ENCODE measurements at places on chromosomes 3 and 15.

- peak; percentile 19 for DNase-seq
Measured at GRCh38 chr3:50714946-50715345, 40.2 kb downstream of the DOCK3 start.

DNA sequence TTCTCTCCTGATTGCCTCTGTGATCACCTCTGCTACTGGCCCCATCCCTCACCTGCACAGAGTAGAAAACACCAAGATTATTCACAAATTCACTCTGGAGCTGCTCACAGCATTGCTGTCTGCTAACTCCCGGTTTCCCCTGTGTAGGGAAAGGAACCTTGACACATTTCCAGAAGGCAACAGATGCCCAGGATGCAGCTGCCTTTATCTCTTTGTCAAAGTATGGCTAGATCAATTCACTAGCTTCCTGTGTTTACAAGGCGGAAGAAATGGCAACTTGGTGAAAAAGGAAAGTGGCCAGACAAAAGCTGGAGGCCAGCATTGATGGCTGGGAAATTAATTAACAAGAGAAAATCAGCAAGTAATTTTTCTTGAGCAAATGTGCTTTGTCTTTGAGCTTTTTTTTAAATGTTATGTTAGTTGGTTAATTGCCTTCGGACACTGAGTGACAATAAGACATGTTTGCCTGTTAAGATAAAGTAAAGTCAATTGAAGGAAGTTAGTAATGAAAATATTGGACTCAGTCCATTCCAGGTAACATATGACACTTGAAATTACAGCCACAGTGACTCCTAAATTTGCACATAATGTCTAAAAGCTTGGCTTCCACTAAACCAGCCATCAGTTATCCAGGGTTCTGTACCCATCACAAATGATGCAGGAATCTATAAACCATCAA, 394.6 kb upstream of the IL12A start:
- DNase-seq, result peak; percentile 4

- no peak for DNase-seq
Measured at GRCh38 chr3:193943851-193944517, 192.0 kb upstream of the HES1 start.

DNA sequence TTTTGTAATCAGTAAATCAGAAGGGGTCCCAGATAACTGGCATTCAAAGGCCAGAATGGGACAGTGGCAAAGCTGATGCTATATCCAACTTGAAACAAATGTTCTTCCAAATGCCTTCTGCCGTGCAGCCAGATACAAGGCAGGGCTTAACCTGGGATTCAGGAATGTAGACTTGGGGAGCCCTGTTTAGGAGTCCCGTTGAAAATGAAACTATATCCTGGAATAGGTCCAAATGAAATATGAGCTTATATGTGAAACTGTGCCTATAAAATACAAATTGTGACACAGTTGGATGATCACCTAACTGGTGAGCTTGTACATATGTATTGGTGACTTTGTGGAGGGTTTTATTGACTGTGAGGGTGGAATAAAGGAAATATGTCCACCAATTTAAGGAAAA, 28.7 kb downstream of the FRMD4B start:
- no peak for DNase-seq

DNA sequence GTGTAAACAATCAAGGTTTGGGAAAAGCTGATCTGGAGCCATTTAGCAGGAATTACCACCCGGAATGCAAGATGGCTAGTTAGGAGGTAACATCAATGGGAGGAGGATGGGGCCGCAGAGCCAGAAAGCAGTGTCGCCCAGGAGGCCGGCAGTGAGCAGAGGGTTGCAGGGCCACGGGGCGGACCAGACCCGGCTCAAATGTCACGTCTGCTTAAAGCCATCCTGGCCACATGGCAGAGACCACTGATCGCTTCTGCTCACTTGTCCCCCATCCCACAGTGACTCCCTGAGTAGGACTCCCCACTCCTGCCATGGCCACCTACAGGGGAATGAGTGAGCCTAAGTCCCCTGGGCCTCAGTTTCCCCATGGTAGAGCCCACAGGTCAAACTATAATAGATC, 18.2 kb downstream of the MGLL start:
- DNase-seq, result no peak

DNA sequence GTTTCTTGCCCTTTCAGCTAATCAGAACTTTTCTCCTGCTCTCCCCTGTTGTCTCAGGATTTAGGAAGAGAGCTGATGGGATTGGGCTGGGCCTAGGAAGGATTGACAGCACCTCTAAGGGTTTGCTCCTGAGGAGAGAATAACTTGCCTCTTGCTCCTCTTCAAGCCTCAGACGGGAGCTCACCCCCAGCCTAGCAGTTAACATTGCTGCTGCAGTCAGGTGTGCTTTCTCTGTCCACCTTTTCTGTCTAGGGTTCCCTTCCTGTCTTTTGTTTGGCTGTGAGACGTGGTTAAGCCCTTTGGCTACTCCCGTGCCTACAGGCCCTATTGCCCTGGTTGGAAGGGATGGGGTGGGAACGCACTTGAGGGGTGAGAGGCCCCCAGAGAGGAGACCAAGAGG, 20.1 kb downstream of the TMEM108 start:
- no peak for DNase-seq

- DNase-seq, result no peak
Measured at GRCh38 chr3:122066331-122067213, 11.4 kb downstream of the CD86 start.

GRCh38 chr3:197186887-197187588, 111.4 kb downstream of the DLG1 start:
- DNase-seq, result peak; percentile 57

DNA sequence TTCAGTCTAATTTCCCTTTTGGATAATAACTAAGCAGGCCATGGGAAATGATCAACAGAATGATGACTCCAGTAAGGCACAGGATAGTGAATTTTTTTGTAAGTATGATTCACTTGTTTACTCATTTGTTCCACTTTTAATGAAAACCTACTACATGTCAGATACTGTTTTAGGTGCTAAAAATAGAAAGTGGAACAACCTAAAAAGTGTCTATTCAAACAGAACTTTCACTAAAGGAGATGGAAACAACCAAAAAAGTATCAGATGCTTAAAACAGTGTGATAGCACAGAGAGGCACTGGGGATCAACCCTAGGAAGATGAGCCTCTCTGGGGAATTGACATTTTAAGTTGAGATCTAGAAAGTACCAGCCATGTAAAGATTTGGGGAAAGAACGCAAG, 11.1 kb downstream of the RYK start:
- DNase-seq, result no peak

DNA sequence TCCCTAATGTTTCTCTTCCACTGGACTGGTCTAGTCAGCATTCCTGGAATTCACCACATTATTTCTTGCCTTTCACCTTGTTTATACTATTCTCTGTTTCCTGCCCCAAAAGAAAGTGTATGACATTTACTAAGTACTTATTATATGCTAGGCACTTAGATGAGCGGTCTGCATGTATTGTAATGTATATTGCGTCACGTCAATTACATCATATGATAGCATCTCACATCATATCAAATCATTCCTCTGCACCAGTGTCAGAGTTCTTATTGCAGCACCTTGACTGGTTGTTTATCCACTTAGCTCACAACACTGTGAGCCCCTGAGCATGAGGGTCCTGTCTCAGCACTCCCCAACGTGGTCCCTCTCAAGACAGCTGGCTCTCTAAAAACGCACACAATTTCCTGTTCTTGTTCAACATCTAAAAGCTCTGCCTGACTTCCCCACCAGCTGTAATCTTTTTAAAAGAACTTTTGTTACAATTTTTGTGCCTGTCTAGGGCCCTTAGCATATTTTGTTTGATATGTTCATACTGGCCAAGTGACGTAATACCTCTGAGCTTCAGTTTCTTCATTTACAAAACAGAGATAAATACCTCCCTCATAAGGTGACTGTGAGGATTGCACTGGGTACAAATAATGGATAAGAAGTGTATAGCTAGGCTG, 58.8 kb downstream of the ARHGAP31 start:
- peak; percentile 86 for DNase-seq

DNA sequence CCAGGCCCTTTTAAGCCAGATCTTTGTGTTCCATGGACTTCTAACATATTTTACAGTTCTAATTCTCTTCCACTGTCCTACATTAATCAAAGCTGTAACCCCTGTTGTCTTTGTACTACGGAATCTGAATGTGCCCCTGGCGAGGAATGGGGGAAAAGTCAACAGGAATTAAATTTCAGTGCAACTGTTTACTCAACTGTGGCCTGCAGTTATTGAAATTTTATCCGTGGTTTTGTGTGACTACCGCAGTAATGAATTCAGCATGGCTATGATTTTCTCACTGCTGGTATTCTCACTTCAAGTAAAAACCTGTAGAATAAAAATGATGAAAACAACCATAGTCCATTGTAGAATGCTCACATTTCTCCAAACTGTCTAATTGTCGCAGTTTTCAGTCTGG, 388.0 kb downstream of the FOXP1 start:
- no peak for DNase-seq

- no peak for DNase-seq
Measured at GRCh38 chr3:34381243-34381642, 582.8 kb downstream of the PDCD6IP start.

- peak; percentile 79 for DNase-seq
Measured at GRCh38 chr15:77420610-77421369, at the start of gene HMG20A. Gene HMG20A (plus strand): TSS chr15:77420888. CDS start chr15:77458408, 37,520 bp downstream.

GRCh38 chr3:159451067-159451466, 537.6 kb upstream of the IL12A start:
- no peak for DNase-seq

DNA sequence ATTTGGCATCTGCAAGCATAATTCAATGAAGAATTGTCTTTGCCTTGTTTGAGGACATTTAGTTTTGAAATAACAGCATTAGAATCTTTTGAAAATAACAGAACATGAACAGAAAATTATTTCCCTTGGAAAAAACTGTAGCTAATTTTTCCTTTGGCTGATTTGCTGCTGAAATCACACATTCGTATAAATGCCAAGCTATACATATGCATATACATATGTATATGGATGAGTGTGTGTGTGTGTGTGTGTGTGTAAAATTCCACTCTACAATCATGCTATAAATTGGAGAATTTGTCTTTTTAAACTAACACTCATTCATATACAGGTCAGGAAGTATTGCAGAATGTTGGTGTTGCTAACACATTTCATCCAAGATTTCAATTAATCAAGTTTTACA, 57.9 kb downstream of the SAMMSON start:
- no peak for DNase-seq

DNA sequence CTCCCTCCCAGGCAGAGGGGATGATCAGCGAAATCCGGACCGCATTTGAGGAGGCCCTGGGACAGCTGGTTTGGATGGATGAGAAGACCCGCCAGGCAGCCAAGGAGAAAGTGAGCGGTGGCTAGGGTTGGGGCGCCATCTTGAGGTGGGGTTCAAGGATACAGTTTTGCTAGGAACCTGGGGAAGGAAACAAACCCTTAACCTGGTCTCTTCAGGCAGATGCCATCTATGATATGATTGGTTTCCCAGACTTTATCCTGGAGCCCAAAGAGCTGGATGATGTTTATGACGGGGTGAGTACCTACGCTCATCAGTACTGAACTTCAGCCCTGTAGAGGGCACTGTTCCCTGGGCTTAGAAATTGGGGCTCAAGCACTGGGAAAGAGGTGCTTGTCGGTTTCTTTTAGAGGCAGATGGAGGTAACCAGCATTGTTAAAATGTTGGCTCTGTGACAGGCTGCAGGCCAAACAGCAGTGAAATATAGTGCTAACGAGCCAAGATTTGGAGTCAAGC, 9.6 kb upstream of the PSMD2 start:
- DNase-seq, result peak; percentile 65

- DNase-seq, result peak; percentile 29
Measured at GRCh38 chr3:97901313-97902248, 70.7 kb downstream of the RIOX2 start.

DNA sequence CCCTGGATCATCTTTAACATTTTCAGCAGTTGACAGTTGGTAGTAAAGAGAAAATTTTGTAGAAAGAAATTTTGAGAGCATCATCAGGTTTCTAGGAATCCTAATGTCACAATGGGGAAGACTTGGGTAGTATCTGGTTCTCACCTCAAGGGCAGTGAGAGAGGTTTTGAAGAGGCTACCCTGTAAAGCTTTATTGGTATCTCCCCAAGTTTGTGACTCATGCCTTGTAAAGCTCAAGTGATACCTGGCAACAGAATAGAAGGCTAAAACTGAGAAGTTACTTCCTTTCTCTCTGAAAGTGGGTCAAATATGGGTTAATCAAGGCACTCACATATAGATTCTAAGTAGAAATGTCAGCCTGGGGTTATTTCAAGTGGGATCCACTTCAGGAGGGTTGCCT, 196.4 kb downstream of the SUCNR1 start:
- no peak for DNase-seq

DNA sequence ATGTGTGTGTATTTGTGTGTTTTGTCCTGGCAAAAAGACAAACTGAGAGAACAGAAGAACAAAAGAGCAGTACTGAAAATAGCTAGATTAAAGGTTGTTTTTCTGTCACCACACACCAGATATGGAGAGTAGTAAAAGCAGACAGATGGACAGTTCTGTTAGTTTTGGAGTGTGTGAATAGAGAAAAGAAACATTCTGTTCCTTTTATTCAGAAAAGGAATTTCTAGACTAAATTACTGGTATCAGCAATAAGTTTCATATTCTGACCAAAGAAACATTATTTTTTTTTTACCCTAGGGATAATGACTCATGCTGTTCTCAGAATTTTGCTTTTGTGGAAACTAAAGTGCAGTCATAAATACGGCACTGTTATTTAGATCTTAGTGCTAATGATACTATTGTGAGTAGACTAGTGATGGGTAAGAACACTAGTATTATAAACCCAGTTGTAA, 32.9 kb downstream of the PIK3CA start:
- no peak for DNase-seq

GRCh38 chr3:66386011-66386924, 114.6 kb downstream of the LRIG1 start:
- no peak for DNase-seq

DNA sequence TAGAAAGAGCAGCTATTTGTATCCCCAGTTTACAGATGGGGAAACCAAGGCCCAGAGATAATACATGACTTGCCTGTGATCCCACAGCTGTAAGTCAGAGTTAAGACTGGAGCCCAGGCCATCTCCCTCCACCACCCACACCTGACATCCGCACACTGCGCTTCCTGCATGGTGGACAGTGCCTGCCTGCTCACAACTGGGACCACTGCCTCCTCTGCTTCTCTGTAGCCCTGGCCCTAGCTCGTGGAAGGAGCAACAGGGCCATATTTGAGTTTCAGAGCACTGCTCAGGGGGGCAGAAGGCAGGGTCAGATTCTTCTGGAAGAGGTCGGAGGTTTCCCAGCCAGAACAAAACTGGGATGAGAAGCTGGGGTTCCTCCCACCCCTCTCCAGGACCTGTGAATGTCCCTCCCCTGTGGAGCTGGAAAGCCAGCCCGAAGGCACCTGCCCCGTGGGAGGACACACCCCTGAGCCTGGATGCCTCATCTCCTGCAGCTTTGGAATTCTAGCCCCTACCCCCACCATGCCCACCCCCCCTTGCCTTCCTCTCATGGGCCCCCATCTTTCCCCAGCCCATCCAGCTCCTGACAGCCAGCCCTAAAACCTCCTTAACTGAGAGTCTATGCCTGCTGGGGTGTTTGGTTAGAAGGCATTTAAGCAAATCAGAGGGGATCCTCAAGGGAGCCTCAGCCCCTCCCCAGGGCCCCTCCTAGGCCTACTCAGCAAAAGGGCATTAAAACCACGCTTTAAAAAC, 100.1 kb downstream of the TPRA1 start:
- DNase-seq, result no peak

Data from cardiac muscle cell (in vitro differentiated cells and primary cell).